Endothelial cell (in vitro differentiated cells): ENCODE measurements at places on chromosomes 7 and 10.

DNA sequence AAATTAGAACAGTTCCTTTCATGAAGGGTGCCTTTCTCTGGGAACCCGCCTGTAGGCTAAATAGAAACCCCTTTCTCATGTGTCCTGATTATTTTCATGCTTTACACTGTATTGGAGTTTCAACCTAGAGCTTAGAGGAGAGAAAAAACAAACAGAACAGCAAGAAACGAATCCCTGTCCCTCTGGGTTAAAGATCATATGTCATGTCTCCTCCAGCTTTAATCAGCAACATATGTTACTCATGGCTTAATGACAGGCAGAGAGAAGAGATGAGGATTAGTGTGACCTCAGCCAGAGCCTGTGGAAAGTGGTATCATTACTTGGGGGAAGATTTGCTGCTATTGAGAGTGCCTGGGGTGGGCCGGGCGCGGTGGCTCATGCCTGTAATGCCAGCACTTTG lies 32.1 kb downstream of the CRCP start:
- DNase-seq, result no peak

DNA sequence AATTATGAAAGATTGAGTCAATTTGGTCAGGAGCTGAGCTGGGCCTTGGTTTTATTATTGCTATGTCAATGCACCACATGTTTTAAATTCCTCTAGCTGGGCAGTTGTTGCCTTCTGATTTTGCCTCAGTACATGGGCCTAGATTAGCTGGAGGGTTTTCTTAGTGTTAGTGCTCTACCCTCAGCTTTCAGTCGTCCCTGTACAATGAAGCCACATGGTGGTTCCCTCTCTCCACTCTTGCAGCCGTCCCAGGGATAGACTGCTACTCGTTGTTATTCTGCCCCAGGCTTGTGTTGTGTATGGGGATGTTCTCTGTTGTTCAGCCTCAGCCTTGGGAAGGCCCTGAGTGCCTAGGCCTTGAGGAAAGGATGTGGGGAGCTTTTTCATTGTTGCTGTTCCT lies 37.0 kb downstream of the NHLRC2 start:
- DNase-seq, result no peak

DNA sequence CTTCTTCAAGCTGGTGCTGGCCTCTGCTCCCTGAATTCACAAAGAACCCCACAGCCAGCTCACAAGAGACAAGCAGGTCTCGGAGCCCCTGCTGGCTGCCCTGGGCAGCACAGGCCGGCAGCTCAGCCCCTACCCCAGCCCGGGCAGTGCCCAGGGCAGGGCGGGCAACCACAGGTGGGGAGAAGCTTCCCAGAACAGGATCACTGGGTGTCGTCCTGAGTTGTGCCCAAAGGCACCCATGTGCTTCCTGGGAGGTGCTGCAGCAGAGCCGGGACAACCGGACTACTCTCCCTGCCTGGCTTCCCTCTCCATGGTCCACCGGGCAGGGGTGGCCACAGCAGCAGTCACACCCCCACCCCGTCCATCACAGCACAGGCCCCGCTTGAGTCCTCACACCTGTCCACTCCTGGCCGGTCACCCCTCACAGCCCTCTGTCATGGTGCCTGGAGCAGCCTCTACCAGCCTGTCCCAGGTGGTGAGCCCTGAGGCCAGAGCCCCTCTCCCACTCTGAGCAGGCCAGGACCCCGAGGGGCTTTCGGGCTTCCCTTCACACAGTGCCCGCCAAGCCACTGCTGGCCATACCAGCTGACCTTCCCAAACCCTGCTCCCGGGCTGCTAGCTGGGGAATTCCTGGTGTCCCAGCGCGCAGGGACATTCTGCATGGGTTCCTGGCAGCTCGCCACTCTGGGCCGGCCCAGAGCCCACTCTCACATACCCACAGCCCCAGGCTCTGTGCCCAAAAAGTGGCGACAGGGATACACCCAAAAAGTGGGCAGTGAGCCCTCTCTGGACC lies 3.1 kb downstream of the RASGEF1A start:
- no peak for DNase-seq

- no peak for DNase-seq
Measured at GRCh38 chr7:80873140-80873539, 45.7 kb downstream of the SEMA3C start.

GRCh38 chr7:37768611-37769010 lies 79.8 kb upstream of the NME8 start:
- no peak for DNase-seq

GRCh38 chr7:45055016-45055415 lies 33.8 kb downstream of the NACAD start:
- no peak for DNase-seq

DNA sequence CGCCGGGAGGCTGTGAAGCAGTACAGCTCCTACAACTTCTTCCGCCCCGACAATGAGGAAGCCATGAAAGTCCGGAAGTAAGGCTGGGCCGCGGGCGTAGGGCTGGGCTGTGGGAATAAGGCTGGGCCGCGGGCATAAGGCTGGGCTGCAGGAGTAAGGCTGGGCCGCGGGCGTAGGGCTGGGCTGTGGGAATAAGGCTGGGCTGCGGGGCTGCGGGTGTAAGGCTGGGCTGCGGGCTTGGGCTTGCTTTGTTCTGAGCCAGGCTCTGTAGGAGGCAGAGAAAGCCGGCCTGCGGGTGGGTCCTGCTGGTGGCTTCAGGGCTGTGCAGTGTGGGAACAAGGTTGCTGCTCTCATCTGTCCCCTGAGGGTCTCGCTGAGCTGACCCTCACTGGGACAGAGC lies 12.5 kb downstream of the PFKFB3 start:
- no peak for DNase-seq
